Left kidney (tissue), 8 donors: ENCODE measurements at places on chromosomes 5 and 9. TPM values are rescaled to one million over a fixed set of nuclear protein-coding genes. Genes with fewer than 3 reads are reported as not detected.

The SSBP2 gene
- polyA plus RNA-seq: 98.5 TPM

- no peak for DNase-seq
Observed at GRCh38 chr5:1255081-1255561, 29.9 kb downstream of the SLC6A18 start.

- DNase-seq: no peak
Observed at GRCh38 chr9:114153761-114154599, 1.4 kb upstream of the COL27A1 start.

DNA sequence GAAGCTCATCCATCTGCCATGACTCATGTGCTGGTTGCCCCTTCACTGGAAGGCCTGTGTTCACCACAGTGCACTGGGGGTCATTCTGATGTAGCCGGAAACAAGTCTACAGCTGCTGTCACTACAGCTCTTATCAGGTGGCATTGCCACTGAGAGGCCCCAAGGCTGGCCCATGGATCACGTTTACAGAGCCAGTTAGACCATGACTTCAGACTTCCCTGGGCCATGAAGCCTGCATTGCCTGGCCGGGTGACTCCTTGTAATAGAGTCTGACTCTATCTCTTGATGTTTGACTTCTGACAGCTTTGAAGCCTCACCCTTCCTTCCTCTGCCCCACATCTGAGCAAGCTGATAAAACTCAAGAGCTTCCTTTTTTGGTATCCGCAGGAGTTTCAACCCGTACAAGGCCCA lies 473.5 kb upstream of the DAP start:
- DNase-seq: no peak

GRCh38 chr9:12705738-12706391 lies 12.7 kb downstream of the TYRP1 start:
- no peak for DNase-seq

DNA sequence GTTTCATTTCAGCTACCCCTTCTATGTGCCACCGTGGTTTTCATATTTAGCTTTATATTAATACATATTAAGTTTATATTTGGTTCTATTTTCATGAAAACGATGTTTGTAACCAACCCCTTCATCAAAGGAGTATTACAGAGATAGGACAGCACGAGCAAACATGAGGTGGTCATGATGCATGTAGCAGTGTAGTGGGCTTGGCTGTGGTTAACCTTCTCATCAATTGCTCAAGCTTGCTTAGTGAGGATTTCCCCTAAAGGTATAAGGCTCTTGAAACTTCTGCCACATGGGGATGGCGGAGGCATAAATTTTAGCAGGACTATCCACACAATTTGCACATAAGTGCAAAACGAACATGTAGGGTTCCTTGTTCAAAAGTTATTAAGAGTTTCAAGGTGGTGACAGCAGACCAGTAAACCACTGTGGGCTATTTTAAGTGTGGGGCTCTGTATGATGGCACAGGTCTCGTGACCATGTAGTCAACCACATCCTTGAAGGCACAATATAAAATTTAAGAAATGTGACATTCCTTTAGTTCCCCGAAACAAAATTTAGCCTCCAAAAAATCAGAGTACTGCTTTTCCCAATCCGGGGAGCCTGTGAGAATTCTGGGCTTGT lies 24.8 kb downstream of the TMEM174 start:
- DNase-seq: no peak

The ECM2 gene
- polyA plus RNA-seq: 14.9 TPM

GRCh38 chr9:122360891-122361290 lies 9.9 kb upstream of the PTGS1 start:
- no peak for DNase-seq

DNA sequence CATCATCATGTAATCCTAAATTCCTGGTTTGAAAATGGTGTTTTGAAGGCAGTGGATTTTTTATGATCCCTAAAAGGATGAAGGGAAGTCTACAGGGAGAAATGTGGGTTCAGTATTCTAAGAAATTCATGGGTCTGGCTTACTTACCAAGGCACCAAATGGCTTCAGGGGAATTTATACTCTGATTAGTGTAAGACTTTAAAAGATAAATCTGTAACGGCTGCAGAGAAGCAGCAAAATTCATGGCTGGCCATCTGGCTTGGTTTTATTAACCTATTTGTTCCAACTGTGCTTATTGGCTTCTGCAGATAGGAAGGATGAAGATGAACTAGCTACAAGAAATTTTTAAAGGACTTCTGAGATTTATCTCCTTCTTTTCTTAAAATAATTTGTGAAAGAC lies 222.8 kb downstream of the TENT4A start:
- no peak for DNase-seq

GRCh38 chr9:396396-396795 lies 181.7 kb downstream of the DOCK8 start:
- DNase-seq: no peak

- DNase-seq: no peak
Observed at GRCh38 chr5:138351517-138351916, 968 bp upstream of the KDM3B start.

- no peak for DNase-seq
Observed at GRCh38 chr9:87109851-87110250, 162.5 kb upstream of the GAS1 start.

- DNase-seq: no peak
Observed at GRCh38 chr5:171444582-171444981, 25.1 kb downstream of the FGF18 start.

The SLC36A3 gene
- not detected for polyA plus RNA-seq

The GGTA1 gene
- 5.2 TPM for polyA plus RNA-seq

The AGXT2 gene
- 45.6 TPM for polyA plus RNA-seq

- no peak for DNase-seq
Observed at GRCh38 chr9:4674783-4675182, 4.6 kb upstream of the CDC37L1 start.

The PCDHB16 gene
- polyA plus RNA-seq: 8.1 TPM

The IL9 gene
- polyA plus RNA-seq: not detected

DNA sequence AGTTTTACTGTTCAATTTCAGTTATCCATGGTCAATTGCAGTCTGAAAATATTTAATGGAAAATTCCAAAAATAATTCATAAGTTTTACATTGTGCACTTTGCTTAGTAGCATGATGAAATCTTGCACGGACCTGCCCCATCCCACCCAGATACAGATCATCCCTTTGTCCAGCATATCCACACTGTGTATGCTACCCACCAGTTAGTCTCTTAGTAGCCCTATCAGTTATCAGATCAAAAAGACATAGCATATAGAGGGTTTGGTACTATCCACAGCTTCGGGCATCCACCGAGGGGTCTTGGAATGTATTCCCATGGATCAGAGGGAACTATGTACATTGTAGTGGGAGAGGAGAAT lies 97.7 kb downstream of the SLC44A1 start:
- no peak for DNase-seq

The CTXN3 gene
- polyA plus RNA-seq: not detected

GRCh38 chr9:87518702-87519335 lies 21.2 kb downstream of the DAPK1 start:
- no peak for DNase-seq

DNA sequence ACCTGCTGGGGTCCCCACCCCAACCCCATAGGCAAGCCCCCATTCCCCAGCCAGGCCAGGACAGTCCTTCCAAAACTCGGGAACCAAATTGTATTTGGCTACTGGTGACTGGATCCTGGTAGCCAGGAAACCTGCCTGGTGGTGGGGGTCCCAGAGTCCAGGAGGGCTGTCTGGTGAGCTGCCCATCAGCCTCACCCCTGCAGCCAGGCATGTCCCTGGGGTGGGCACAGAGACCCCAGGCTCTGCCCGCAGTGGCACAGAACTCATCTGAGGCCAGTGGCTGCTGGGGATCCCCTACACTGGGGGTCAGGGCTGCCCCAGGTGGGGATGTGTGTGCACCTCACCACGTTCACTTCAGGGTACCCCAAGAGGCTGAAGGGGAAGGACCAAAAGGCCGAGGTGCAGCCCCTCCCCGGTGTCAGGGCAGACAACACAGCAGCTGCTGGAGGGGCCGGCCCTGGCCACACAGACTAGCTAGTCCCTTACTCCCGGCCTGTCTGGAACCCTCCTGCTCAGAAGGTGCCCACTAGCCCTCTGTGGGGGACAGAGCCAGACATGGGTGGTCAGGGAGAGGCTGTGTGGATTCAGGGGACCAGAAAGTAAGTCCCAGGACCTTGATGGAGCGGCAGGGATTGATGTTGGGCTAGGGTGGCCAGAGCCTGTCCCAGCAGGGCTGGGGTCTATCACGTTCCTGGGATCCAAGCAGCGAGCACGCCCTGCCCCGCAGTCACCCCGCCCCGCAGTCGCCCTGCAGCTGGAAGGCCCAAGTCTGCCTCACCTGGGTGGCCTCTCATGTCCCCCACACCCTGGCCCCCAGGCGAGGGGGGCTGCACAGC lies 91.5 kb downstream of the KCNT1 start:
- no peak for DNase-seq

- no peak for DNase-seq
Observed at GRCh38 chr9:23555851-23556250, 270.2 kb downstream of the ELAVL2 start.

GRCh38 chr5:140338908-140339307 lies 7.5 kb downstream of the HBEGF start:
- DNase-seq: no peak

GRCh38 chr5:68395926-68396511 lies 180.5 kb downstream of the PIK3R1 start:
- DNase-seq: peak; percentile 52

The ECSCR gene
- 21.9 TPM for polyA plus RNA-seq

DNA sequence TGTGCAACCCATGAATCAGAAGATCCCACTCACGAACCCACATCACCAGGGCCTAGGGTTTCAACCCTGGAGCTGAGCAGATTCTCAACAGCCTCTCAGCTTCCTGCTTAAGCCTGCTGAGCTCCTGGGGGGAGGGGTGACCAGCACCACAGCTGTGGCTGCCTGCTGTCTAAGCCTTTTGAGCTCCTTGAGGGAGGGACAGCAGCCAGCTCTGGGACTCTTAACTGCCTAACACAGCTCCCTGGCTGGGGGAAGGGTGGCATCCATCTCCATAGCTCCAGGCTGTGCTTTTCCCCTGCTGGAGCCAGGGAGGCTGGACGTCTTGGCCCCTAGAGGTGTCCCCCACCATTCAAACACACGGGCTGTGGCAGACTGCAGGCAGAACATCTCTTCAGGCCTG lies 250.3 kb downstream of the DMAC1 start:
- DNase-seq: no peak

The PPP1R26 gene
- polyA plus RNA-seq: 31.2 TPM

The PCDHGC3 gene
- polyA plus RNA-seq: 99.2 TPM

The MACIR gene
- polyA plus RNA-seq: 19.8 TPM

- no peak for DNase-seq
Observed at GRCh38 chr9:78325343-78325742, 28.4 kb downstream of the PSAT1 start.

DNA sequence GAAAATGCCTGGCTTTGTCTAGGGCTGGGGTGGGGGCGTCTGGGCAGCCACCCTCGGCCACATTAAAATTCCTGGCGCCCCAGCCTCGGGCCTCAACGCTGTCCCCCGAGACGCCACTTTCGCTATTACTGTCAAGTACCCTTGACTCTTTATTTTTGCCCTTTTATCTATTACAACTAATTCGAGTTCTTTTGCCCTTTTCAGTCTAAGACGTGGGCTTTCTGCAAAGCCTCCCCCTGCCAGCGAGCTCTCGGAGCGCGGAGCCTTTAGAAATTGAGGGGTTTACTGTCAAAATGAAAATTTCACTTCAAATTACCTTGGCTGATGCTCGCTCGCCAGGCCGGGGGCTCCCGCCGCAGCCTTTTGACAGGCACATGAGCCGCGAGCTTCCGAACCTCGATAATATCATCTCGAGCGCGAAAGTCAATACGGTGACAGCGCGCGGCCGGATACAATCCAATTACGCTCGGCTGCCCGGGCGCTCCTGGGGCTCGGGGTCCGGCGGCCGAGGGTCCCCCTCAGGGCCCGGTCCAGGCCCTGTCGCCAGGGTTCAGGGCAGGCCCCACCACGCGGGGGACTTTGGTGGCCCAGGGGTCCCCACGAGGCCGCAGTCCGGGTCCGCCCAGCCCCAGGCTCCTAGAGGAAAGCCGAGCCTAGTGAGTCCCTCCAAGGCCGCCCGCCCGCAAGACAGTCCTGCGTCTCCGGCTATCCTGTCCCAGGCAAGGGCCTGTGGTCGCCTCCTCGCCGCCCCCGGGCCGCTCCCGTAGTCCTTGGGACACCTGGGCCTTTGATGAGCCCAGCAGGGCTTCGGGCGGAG lies 6.7 kb downstream of the IRX4 start:
- no peak for DNase-seq

GRCh38 chr9:93156475-93157008 lies 22.5 kb upstream of the NINJ1 start:
- no peak for DNase-seq

- no peak for DNase-seq
Observed at GRCh38 chr9:19116107-19116790, 11.0 kb downstream of the PLIN2 start.

The TLX3 gene
- not detected for polyA plus RNA-seq

The ADAMTS6 gene
- 3.2 TPM for polyA plus RNA-seq

The SLC9A3 gene
- 60.6 TPM for polyA plus RNA-seq

GRCh38 chr5:140292212-140293036 lies 10.5 kb downstream of the PFDN1 start:
- no peak for DNase-seq

DNA sequence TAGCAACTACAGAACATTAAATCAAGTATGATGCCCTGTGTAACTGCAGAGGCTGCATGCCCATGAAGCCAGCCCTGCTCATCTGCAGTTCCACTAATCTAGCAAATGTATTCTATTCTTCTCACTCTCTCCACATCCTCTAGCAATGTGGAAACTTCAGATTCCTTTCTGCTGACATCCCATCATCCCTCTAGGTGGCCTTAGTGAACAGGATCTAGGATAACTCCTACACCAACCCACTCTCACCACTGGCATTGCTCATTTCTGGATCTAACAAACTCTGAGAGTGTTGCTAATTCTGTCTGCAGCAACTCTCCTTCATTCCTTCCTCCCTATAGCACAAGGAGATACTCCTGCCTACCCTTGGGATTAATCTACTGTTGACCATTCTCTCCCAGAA lies 80.8 kb downstream of the FAM81B start:
- DNase-seq: no peak

The SGCD gene
- 4.0 TPM for polyA plus RNA-seq

The DMRT3 gene
- polyA plus RNA-seq: 1.5 TPM

- no peak for DNase-seq
Observed at GRCh38 chr9:29389421-29389820, 1816.1 kb upstream of the C9orf72 start.

DNA sequence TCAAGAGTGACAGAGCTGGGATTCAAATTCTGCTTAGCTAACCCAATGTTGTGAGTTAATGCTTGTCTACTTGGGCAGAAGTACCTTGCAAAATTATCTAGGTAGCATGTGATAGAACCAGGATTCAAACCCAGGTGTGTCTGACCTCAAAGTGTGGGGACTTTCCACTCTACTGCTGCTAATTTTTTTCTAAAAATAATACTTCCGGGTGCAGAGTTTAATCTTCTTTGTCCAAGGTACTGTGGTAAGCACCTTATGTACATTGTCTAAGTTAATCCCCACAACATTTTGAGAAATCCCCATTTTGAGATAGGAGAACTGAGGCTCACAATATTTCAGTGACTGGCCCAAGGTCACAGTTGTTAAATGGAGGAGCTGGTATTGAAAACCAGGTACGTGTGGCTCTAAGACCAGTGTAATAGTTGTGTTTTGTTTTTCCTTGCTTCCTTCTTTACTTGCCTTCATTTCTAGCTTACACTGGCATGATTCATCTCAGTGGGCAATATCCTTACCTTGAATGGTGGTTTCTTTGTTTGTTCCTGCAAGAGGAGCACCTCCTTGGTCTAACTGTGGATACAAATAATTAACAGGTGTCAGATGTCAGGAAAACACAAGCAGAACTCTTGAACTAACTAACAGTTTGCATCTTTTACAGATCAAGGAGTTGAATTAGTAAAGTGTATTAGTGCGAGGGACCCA lies 7.5 kb downstream of the ALDOB start:
- no peak for DNase-seq

The PHF24 gene
- polyA plus RNA-seq: 0.33 TPM

The LRRC19 gene
- polyA plus RNA-seq: 19.4 TPM
